Femur (tissue), 1 donor: ENCODE measurements at places on chromosomes 13 and 19.
A peak's percentile ranks its signal among the peaks of the same experiment; 100 is the strongest.

DNA sequence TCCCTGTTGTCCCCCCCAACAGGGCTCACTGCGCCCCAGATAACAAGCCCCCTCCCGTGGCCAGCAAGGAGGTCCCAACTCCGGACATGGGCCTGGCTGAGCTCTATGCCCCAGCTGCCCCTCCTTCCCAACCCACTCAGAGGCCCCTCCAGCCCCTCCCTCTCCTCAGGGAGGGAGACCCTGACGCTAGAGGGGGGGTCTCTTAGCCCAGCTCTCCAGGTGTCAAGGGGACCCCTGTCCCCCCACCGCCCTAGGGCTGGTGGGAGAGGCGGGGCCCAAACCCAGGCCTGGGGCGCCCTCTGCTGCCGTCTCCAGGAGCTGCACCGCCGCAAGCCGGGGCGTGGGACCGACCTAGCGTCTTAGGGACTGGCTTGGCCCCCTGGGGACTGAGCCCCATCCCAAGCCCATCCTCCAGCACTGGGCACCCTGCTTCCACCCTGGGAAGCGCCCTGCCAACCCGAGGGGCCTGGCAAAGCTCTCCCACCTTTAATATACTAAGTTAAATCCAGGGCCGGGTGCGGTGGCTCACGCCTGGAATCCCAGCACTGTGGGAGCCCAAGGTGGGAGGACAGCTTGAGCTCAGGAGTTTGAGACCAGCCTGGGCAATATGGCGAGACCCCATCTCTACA is 1.4 kb downstream of the GRIN3B start:
- DNase-seq: no peak

DNA sequence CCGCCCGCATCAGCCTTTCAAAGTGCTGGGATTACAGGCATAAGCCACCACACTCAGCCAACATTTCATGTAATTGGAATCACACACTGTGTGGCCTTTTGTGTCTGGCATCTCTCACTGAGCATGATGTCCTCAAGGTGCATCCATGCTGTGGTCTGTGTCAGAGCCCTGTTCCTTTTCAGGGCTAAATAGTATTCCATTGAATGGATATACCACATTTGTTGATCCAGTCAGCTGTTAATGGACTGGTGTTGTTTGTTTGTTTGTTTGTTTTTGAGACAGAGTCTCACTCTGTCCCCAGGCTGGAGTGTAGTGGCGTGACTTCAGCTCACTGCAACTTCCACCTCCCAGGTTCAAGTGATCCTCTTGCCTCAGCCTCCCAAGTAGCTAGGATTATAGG is 17.9 kb downstream of the ATCAY start:
- DNase-seq: no peak

DNA sequence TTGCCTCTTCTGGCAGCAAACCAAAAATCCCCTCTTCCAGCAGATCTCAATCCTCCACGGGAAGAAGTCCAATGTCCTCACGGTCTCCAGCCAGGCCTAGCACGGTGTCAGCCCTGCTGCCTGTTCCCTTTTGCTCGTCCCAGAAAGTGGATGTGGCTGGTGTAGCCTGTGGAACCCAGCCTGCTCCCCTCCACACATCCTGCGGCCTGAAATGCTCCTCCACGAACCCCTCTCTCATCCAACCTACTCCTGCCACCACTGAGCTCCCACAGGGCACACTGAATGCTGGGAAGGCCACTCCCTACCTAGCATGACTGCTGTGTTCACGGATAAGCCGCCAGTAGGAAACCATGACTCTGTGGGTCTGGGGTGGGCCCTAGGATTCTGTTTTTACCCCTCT is 3.0 kb downstream of the MBOAT7 start:
- DNase-seq: no peak

DNA sequence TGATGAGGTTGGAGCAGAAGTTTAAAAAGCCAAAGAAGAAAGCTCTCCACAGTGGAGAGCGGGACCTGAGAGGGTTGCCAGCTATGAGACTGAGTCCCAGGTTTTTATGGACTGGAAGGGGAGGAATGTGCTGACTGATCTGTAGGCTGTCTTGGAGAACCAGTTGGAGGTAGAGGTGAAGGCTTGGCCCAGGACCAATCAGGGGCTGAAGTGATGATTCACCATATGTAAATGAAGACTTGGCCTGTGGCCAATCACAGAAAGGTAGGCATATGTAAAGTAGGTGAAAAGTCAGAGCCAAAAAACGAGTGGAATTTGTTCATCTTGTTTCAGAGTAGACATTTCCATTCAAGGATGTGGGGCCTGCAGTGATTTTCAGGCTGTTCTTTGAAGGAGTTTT is 17.5 kb upstream of the KBTBD6 start:
- no peak for DNase-seq

- no peak for DNase-seq
Measured at GRCh38 chr13:98297745-98298144, 120.7 kb upstream of the RNF113B start.

GRCh38 chr19:57566396-57567265 is 7.0 kb upstream of the ZNF550 start:
- DNase-seq: no peak

DNA sequence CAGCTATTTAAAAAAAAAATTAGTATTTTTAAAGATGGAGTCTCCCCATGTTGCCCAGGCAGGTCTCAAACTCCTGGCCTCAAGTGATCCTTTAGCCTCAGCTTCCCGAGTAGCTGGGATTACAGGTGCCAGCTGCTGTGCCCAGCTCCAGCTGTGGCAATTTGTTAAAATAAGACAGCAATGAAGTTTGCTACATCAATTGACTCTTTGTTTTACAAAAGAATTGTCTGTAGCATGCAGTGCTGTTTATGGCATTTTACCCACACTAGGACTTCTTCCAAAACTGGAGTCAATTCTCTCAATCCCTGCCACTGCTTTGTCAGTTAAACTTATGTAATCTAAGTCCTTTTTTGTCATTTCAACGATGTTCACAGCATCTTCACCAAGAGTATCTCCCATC is 49.3 kb downstream of the NDFIP2 start:
- no peak for DNase-seq

DNA sequence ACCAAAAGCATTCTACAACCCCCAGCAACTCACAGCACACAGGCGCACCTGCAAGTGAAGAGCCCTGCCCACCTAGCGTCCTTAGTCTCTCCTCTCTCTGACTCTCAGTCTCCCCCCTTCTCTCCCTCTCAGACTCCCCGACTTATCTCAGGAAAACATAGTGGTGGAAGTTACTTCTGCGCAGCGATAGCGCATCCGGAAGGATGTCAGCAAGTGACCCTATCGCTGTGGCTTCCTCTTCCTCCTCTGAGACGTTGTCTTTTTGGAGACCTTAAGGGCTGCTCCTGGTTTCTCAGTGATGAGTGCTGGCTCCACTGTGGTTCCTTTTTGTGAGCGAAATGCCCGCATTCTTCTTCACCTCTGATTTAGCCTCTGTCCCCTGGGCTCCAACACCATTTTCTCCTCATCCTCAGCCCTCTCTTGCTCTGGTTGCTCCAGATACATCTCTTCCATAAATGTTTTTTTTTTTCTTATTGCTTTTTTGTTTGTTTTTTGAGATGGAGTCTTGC is 1.4 kb upstream of the YIF1B start:
- no peak for DNase-seq

DNA sequence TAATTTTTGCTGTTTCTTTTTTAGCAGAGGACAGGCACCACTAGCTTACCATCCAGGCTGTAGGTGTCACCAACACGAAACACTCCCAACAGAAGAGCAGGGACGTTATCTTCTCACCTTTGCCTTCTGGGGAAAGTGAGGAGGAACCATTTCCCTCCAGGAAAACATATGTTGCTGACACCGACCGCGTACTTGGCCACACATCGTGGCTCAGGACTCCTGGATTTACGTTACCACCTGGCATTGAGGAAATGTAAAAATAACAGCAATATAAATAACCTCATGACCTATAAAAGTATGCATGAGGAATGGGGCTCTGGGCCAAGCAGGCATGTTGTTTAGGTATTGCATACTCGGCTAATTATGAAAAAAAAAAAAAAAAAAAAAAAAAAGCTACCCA is 525.1 kb downstream of the MYO16 start:
- DNase-seq: no peak

- no peak for DNase-seq
Measured at GRCh38 chr19:17103177-17103576, 27.6 kb downstream of the MYO9B start.

DNA sequence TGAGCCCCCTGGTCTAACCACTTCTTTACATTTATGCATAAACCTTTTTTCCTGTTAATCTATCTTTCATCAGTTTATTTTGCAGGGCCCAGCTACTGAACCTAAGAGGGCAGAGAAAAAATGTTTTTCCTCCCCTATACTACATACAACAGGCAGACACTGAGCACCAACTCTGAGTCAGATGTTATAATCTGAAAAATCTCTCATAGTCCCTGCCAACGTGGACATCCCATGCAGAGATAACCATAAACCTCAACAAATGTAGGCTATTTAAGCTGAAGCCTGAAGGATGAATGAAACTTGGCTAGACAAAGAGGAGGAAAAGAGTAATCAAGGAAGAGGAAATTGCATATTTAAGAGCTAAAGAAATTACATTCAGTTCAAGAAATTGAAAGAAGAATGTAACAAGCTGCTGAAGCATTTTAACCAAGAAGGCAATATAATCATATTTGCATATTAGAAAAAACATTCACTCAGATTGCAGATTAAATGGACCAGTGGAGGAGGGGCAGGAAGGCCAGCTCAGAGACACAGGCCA is 2.6 kb downstream of the NEK3 start:
- no peak for DNase-seq

DNA sequence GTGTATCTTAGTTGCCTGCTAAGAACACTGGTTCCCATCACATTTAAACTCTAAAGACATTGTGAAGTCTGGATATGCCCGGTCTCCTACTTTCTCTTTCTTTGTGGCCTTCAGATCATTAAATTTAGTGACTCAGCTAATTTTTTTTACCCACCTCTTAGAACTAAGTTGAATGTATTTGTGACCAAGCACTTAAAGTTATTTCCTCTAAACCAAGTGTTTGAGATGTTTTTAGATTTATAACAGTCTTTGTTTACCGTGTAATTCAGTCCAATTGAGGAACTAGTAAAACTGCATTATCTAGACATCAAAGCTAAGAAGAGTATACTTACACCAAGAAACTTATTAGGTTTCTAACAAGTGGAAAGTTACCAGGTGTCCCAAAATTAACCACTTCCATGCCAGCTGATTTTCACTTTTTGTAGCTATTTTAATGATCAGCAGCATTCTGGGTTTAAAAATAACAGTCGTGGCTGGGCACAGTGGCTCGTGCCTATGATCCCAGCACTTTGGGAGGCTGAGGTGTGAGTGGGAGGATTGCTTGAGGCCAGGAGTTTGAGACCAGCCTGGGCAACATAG is 53.1 kb downstream of the ARHGAP35 start:
- DNase-seq: no peak

DNA sequence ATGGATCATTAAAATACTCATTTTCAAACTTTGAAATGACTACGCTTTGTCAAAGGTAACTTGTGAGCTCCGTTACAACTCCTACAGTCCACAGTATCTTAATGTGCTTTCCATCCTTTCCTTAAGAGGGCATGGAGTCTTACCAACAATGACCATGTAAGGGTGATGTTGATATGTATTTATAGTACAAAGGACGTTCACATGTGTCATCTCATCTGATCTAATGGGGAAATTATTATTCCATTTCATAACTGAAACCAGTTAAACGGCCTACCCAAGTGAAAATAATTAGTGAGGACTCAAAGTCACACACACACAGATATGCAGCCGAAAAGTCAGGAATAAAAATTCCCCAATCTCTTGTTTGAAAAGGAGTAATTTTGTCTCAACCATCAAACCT is 9.6 kb downstream of the USP12 start:
- no peak for DNase-seq

DNA sequence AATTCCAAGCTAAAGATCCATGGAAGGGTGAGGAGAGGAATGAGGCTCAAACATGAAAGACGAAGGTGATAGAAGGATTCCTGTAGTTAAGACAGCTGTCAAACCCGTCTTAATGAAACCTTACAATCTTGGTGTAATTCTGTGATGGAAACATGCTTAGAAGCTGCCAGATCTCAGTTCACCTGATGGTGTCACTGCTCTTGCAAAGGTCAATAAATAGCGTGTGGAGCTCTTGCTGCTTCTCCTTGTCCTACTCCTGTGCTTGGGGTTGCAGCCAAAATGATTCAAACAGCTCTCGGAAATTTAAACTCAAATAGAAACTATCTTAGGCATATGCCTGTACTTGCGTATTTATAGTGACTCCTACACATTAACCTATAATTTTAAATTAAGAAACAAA is 1705.0 kb downstream of the OLFM4 start:
- DNase-seq: no peak

GRCh38 chr19:57068921-57069697 is 50.7 kb upstream of the USP29 start:
- peak; percentile 73 for DNase-seq

DNA sequence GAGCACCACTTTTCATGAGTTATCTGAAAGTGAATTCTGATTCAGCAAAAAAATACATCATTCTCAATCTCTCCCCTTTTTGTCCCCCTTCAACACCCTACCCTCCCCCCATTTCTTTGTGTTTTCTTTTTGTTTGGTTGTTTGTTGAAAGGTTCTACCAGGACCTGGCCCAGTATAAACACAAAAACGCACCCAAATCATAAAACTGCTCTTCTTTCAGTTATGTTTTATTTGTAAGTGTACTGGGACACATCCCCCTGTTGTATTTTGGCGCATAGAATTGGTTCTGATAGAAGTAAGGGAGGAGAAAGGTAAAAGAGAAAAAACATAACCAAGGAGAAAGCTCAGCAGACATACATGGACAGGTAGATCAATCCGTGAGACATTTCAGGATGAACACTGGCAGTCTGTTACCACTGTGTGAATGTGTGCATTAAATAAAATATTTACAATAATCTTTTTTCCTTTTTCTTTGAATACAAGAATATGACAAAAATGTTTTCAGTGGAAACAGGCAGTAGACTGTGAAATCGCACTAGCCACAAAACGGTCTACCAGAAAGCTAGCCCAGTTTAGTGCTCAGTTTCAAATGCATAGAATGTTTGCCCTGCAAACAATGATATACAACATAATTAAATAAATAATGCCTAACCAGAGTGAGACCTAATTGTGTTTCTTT is 4.2 kb downstream of the POU4F1 start:
- DNase-seq: no peak

- peak; percentile 71 for DNase-seq
Measured at GRCh38 chr19:4375164-4376027, 25.0 kb downstream of the SH3GL1 start.

- DNase-seq: no peak
Measured at GRCh38 chr13:84925443-84925842, 873.8 kb downstream of the SLITRK6 start.

DNA sequence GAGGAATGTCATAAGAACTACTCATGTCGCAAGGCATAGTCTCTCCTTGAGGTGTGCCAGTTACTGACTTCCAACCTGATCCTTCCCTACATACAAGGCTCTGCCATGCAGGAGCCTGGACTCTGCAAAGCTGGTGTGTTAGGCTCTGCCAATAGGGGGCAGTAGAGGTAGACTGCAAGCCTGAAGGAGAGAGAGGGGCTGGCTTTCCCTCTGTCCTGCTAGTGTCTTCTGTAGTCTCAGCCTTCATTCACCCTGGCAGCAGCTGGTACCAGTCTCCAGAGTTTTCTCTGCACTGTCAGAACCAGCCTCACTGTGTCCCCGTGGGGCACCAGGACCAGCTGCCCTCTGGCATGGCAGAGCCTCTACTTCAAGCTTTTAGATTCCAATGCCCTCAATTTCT is 14.5 kb downstream of the SHISA2 start:
- DNase-seq: no peak

GRCh38 chr13:32311188-32311897 is 3.8 kb downstream of the ZAR1L start:
- peak; percentile 19 for DNase-seq

GRCh38 chr13:110790371-110790770 is 76.9 kb downstream of the ING1 start:
- no peak for DNase-seq
